ENCODE measurements at places on chromosomes 13 and 19.

GRCh38 chr13:73292127-73292526 is 233.3 kb downstream of the KLF5 start:
- no peak for DNase-seq

GRCh38 chr19:46404055-46404752 is 9.2 kb downstream of the CCDC8 start:
- no peak for DNase-seq

- no peak for DNase-seq
Measured at GRCh38 chr13:52599037-52599847, 43.0 kb upstream of the HNRNPA1L2 start.

DNA sequence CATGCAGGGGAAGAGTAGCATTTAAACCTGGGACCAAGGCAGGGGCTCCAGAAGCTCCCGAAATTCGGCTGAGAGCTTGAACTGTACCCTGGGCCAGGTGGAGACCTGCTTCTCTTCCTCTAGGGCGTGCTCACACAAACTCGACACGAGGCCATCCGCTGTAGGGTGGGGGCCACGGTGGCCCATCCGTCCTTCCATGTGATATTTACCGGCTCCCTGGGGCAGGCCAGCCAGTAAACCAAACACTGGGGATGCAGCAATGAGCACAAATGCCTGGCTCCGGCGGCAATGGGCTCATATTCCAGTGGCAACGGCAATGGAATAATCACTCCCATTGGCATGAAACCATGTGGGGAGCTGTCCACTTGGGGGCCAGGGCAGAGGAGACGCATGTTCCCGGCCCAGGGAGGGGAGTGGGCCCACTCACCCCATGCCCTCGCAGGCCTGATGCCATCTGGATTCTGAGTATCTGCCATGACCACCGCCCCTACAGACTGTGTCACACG is 10.8 kb downstream of the SH3GL1 start:
- no peak for DNase-seq

DNA sequence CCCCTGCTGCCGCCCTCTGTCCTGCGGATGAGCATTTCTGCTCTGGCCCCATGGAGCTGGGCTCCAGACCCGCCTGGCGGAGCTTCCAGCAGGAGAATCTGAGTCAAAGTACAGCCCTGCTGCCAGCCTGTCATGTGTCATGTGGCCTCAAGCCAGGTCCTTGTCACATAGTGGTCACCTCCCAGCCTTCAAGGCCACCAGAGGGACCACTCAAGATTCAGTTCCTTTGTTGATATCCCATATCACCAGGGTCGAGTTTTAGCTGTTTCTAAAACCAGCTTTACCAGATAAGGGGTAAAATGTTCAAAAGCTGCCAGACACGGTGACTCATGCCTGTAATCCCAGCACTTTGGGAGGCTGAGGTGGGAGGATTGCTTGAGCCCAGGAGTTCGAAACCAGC is 13.4 kb downstream of the THOP1 start:
- DNase-seq, result no peak

GRCh38 chr13:73657821-73658540 is 476.2 kb downstream of the KLF12 start:
- no peak for DNase-seq

DNA sequence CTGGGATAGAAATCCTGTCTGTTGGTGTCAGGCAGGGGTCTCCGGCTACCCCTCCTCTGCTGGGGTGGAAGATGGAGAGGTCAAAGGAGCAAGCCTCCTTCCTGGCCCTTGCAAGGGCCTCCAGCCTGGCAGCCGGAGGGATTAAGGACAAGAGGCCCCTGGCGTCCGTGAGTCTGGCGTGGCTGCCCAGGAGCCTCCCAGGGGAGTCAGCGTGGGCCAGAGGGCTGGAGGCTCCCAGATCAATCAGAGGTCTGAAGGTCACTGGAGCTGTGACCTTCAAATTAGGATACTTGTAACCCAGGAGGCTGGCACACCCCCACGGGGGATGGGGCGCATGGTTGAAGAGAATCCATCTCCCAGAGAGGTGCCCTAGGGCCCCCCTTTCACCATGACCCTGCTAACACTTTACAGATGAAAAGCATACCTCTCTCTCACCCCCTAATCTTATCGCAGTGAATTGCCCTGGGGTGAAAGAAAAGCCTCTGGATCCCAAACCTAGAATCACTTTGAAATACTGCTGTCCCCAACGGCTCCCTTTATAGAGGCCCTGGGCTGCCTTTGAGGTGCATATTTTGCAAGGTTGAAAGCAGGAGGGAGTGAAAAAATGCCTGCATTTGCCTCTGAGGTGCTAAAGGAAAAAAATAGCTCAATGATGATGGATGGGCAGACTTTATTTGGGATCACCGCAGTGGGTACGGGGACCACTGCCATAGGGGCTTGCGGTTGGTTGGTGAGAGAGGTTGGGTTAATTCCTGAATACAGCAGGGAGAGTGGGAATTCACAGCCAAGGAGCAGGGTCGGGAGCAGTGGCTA is 44.9 kb upstream of the PEG3 start:
- DNase-seq, result no peak

DNA sequence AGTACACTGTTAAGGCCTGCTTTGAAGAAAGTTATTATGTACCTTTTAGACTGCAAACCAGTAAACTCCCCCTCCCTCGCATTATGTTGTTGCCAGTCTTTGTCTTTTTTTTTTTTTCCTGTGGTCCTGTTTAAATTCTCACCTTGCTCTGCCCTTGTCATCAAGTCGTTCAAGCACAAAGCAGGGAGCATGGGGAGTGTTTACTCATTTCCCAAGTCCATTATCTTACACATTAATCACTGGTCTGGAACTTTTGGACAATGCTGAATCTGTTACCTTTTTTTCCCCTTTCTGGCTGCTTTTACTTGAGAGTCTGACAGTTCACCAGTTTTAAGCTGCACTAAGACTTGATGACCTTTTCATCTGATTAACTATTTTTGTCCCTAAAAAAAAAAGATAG is 108.2 kb downstream of the DACH1 start:
- no peak for DNase-seq

GRCh38 chr19:40389404-40390083 is 437 bp downstream of the HIPK4 start:
- DNase-seq, result no peak

All from activated T-cell treated with anti-CD3 and anti-CD28 coated beads for 1 hour (primary cell).